NCI-H2107 (cell line): ENCODE measurements at places on chromosomes 7 and 10.
A peak's percentile ranks its signal among the peaks of the same experiment; 100 is the strongest.

- no peak for DNase-seq
These were observed 14.8 kb downstream of the CCL24 start for GRCh38 chr7:75798770-75799169.

DNA sequence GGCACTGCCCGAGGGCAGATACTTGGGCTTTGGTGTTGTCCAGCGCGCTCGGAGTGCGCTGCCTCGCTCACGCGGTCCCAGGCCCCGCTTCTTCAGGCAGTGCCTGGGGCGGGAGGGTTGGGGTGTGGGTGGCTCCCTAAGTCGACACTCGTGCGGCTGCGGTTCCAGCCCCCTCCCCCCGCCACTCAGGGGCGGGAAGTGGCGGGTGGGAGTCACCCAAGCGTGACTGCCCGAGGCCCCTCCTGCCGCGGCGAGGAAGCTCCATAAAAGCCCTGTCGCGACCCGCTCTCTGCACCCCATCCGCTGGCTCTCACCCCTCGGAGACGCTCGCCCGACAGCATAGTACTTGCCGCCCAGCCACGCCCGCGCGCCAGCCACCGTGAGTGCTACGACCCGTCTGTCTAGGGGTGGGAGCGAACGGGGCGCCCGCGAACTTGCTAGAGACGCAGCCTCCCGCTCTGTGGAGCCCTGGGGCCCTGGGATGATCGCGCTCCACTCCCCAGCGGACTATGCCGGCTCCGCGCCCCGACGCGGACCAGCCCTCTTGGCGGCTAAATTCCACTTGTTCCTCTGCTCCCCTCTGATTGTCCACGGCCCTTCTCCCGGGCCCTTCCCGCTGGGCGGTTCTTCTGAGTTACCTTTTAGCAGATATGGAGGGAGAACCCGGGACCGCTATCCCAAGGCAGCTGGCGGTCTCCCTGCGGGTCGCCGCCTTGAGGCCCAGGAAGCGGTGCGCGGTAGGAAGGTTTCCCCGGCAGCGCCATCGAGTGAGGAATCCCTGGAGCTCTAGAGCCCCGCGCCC lies at the start of gene NPY:
Gene NPY, plus strand, starts transcription at position 294 of the 802 bp plus-strand sequence. CDS start 1,051 bp downstream, outside the sequence.
- DNase-seq: no peak

DNA sequence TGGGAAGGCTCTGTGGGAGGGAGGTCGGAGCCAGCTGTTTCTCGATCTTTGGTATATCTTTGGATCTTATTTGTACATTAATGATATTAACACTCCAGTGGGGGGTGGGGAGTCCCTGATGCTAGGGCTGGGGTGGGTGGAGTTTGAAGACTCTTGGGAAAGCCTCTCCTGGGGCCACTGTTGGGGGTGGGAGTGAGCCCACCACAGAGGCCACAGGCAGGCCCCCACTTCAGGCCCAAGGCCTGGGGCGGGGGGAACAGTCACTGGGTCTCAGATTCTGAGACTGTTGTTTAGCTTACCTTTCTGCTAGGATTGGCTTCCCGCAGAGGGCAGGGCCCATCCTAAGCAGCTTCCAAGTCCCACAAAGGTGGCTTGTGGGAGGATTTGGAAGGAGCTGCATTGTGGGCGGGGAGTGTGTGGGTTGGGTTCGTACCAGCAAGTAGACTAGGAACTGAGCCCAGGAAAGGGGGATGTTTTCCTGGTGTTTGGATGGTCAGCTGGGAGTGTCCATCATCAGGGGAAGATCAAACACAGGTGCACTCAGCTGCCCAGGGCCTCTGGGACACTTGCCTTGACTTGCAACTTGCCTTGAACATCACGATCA lies 11.9 kb downstream of the YKT6 start:
- DNase-seq: no peak

DNA sequence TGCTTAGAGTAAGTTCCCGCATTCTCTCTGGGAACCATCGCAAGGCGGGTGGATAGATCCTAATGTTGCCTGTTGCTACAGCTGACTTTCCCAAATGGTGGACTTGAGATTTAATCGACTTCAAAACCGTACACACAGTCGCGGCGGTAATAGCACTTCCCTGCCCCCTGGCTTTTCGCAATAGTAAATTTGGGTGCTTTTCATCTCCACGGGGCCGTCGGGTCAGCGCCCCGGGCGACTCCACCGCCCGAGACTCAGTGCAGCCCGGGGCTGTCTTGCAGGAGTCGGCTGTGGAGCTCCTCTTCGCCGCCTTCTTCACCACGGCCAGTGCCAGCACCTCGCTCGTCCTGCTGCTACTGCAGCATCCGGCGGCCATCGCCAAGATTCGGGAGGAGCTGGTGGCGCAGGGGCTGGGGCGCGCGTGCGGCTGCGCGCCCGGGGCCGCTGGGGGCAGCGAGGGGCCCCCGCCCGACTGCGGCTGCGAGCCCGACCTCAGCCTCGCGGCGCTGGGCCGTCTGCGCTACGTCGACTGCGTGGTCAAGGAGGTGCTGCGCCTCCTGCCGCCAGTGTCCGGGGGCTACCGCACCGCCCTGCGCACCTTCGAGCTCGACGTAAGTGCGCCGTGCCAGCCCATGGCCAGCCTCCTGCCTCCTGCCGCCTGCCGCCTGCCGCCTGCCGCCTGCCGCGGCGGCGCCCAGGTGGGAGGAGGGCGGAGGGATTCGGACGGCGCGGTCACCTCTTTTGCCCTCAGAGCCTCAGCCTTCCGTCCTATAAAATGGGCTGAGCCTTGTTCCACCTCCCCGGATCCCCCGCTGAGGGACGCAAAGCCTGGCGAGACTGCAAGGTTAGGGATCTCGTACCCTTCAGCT lies 5.3 kb downstream of the CYP26C1 start:
- DNase-seq: no peak

- DNase-seq: no peak
These were observed 24.1 kb downstream of the ANTXRL start for GRCh38 chr10:46310851-46311250.

DNA sequence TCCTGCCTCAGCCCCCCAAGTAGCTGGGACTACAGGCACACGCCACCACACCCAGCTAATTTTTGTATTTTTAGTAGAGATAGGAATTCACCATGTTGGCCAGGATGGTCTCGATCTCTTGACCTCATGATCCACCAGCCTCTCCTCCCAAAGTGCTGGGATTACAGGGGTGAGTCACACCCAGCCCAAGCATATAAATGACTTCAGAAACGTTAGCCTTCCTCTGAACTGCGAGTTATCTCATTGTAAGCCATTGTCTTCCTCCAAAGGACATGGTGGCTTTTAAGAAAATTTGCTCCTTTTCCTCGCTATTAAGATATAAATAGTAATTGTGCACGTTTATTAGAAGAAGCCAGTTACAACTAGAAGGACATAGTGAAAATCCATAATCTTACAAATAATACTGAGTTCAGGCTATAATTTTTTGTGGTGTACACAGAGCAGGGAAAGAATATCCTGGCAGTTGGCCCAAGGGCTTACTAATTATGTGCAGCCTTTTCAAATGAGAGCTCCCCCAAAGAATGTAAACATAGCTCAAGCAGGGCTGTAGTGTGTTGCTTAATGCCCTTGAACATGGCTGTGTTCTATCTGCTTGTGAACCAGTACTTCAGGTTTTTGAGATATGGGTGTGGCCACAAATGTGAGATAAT lies 495.8 kb downstream of the PARD3 start:
- peak; percentile 37 for DNase-seq

GRCh38 chr10:97726636-97727178 lies 10.2 kb upstream of the ZFYVE27 start:
- no peak for DNase-seq

- DNase-seq: no peak
These were observed 12.1 kb upstream of the SNX13 start for GRCh38 chr7:17952387-17952786.

GRCh38 chr7:117364339-117365080 lies 41.7 kb upstream of the WNT2 start:
- no peak for DNase-seq
